ENCODE measurements at places on chromosomes 1 and 21.

- H3K27me3 ChIP-seq, result no peaks in the 10 kb centered on the region
- no peak overlapping the region for H3K4me3 ChIP-seq
- no peak for DNase-seq
- H3K4me1 ChIP-seq, result no peaks in the 10 kb centered on the region
- H3K36me3 ChIP-seq, result no peaks in the 10 kb centered on the region
- no peak overlapping the region for H3K27ac ChIP-seq
Observed at GRCh38 chr1:232538224-232538942, 91.5 kb downstream of the SIPA1L2 start.

DNA sequence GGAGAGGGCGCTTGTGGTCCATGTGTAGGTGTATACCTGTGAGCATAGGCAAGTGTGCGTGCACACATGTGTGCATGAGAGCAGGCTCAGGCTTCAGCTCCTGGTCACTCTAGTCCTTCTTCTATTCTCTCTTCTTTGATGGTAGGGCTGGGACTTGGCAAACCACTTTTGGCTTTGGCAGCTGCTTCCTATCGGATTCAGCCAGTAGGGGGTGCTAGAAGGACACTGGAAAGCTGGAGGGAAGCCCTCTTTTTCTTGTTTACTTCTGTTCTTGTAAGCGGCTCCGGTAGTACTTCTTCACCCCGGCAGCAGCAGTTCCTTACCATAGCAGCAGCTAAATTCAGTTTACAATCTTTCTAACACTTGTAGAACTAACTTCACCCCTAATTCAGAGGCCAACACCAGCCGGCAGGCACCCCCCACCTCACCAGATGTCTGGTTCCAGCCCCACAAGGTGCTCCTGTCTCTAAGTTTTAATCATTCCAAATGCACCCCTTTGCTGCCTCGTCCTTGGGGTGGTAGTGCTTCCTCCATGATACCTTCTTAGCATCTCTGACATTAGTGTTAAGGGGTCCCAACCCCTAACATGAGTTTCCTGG lies 25.1 kb downstream of the NENF start:
- H3K27ac ChIP-seq, result no peak overlapping the region
- H3K4me3 ChIP-seq, result no peak overlapping the region
- DNase-seq, result no peak
- H3K4me1 ChIP-seq, result no peaks in the 10 kb centered on the region
- no peaks in the 10 kb centered on the region for H3K27me3 ChIP-seq

DNA sequence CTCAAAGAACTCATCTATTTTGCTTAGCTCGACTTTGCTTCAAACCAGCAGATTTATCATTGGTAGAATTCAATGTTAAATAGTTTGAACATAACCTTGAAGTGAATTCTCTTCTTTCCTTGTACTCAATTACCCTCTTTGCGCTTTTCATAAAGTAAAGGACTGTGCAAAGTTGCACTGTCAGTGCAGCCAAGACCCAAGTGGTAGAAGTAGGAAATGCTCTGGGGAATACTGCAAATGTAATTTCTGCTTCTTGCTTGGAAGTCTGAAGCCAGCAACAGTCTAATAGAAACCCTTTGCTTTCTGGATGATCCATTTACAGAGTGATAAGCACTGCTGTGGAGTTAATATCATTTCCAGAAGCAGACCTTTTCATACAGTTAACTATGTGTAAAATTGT lies 936.7 kb upstream of the TMPRSS15 start:
- H3K27ac ChIP-seq, result no peak overlapping the region
- H3K36me3 ChIP-seq, result no peaks in the 10 kb centered on the region
- DNase-seq, result no peak
- no peak overlapping the region for H3K4me3 ChIP-seq

- no peaks in the 10 kb centered on the region for H3K36me3 ChIP-seq
- H3K4me1 ChIP-seq, result peaks cover 20% of the 10 kb centered on the region
- H3K27me3 ChIP-seq, result no peaks in the 10 kb centered on the region
- DNase-seq, result no peak
Observed at GRCh38 chr1:172449585-172450523, 6.0 kb upstream of the PIGC start.
